Left hindlimb (tissue), 1 donor: ENCODE measurements at places on chromosomes 2 and 18.

DNA sequence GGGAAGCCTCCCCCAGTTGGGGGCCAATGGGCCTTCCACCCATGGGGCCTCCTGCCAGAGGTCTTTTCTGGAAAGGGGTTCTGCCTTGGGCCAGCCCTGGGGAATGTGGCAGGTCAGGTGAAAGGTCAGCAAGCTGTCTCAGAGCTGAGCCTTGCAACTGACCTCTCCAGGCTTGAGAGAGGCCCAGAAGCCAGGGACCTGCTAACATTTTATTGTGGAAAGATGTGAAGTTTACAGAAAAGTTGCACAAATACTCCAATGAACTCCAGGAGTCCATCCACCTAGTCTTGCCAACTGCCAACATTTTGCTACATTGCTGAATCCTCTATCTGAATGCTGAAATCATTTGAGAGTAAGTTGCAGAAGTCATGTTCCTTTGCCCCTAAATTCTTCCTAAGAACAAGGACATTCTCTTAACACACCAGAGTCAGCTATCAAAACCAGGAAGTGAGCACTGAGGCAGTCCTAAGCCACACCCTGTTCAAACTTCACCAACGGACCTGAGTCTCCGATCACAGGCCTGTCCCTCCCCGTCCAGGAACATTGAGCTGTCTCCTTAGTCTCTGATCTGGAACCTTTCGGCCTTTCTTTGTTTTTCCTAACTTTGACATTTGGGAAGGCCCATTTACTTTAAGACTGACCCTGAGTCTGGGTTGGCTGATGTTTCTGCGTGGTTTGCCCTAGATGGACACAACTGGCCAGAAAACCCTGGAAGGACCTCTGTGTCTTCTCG is 4.0 kb downstream of the SNORC start:
- no peak for DNase-seq

DNA sequence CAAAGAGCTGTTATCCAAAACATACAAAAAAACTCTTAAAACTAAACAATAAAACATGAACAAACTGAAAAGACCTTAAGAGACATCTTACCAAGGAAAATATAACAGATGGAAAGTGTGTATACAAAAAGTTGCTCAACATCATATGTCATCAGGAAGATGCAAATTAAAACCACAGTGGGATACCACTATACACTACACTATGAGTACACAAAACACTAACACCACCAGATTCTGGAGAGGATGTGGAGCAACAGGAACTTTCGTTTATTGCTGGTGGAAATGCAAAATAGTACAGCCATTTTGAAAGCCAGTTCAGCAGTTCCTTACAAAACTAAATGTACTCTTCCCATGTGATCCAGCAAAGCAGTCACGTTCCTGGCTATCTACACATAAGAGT is 221.4 kb downstream of the CMPK2 start:
- DNase-seq = no peak

GRCh38 chr2:153416071-153416470 is 62.5 kb downstream of the RPRM start:
- DNase-seq = no peak

DNA sequence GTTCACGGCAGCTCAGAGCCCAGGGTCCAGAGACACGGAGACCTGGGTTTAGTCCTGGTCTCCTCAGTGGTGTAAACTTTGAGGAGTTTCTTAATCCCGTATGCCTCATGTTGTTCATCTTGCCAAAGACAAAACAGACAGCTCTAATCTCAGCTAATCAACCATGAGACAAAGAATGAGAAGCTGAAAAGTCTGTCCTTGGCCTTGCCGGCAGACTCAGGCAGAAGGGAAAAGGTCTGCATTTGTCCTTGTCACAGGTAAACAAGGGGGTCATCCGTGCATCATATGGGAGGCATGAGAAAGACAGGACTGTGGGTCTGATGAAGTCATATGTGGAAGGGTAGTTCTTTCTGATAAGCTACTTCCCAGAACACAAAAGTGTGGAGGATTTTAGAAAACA is 1.8 kb upstream of the ARMC9 start:
- no peak for DNase-seq

DNA sequence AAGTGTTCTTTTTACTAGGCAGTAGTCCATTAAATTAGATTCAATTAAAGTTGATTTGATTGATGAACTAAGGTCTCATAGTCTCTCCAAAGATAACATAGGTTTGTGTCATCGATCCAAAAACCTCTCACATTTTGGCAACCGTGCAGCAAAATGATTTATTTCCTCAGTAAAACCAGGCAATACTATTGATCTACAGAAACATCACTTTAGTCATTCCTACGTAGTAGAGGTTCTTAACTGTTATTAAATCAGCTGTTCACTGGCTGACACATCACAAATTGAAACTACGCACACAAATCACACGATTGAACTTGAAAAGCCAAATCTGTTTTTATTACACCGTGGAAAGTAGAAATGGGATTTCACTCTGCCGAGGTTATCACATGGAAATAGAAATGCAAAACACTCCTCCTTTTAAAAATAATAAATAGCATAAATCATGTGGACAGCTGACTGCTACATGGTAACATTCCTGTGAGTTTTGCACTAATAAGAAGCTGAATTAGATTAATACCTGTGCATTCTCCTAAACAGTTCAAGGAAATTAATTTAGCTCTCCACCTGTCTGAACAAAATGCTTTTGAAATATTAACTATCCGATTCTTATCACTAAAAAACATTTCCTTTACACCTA is 262.5 kb downstream of the CDH20 start:
- DNase-seq = no peak

DNA sequence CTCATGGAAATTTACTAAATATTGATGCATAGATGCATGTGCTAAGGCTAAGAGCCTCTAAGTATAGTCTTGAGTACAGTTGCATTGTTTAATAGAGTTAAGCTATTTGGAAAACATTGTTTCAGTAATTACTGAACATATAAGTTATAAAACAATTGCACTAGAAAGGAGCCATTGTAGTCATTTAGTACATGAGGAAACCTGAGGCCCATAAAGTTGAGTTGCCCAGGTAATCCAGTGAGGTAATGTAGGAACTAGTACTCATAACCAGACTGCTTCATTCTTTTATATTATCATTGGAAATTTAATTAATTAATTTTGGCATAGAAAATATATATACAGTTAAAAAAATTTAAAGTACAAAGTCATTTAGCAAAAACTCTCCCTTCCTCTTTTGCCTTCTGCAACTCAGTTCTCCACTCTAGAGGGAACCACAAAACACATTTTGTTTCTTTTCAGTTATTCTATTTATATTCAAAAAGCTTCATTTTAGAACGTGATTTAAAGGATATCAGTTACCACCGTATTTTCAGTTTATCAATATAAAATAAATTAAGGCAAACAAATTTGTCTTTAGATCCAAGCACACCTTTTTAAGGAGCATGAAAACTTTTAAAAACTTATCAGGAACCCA is 27.8 kb upstream of the TBR1 start:
- DNase-seq = no peak
